ENCODE measurements at places on chromosomes 1 and 21.
A peak's percentile ranks its signal among the peaks of the same experiment; 100 is the strongest.

GRCh38 chr1:167679714-167680113 lies 42.1 kb upstream of the MPZL1 start:
- no peak for DNase-seq

- DNase-seq = no peak
Measured at GRCh38 chr1:39406533-39407450, 84.6 kb upstream of the BMP8A start.

DNA sequence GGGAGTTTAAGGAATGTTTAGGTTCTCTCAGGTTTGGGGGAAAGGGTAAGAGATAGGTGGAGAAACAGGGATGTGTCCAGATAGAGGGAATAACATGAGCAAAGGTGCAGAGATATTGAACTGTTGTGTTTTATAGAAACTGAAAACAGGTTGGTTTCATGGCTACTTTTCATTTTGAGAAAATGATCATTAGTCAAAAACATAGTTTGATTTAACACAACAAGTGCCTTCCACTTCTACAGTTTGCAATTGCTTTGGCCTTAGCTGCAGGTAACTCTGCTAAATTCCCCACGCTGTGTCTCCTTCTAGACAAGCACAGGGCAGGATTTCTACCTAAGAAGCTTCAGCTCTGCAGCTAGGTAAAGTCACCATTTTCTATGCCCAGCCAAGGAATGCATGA lies 124.9 kb downstream of the RGS2 start:
- DNase-seq = no peak

DNA sequence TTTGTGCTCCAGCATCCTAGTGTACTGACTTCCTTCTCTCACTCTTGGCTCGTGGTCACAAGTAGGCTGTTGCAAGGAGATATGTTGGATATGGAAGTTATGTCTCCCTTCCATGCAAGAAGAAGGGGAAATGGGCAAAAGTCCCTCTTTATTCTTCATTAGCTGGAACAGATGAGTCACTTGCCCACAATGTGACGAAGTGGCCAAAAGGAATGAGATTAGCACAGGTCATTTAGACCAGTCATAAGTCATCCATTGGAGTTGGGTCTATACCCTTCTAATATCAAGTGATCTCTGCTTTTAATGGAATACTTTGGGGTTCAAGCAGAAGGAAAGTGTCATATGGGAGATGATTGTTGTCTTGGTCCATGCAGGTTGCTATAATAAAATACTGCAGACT lies 91.2 kb upstream of the NGF start:
- no peak for DNase-seq

GRCh38 chr1:210779269-210779668 lies 354.7 kb downstream of the KCNH1 start:
- DNase-seq = no peak

- no peak for DNase-seq
Measured at GRCh38 chr21:16124378-16125138, 394.8 kb downstream of the USP25 start.

DNA sequence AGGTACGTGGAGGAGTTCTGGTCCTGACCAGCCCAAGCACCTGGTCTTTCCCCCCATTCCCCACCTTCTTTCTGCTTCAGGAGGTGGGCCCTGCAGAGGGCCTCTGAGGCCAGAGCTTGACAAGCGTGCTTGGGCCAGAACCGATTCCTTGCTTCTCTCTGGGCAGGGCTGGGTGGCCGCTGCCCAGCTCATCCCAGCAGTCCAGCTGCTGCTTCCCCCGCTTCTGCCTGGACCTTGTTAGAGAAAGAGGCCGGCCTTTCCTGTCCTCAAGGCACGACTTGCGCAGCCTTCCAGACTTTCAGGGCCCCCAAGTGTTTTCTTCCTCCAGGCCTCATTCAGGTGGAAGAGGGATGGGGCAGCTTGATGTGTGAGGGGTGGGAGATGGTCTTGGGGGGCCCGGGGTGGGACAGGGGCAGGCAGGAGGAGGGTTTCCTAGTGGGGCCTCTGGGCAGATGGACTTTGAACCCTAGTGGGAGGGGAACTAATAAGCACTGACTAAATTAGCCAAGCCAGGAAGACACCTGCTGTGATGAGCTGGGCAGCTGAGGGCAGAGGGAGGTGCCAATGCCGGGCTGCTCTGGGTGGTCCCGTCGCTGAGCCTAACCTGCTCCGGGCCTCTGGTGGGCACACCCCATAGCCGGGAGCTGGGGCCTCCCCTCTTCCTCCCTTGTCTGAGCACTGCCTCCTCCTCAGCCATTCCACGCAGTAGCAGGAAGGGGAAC lies 36.5 kb downstream of the ARHGEF10L start:
- no peak for DNase-seq

GRCh38 chr1:117565745-117566455 lies 39.9 kb upstream of the TENT5C start:
- DNase-seq = peak; percentile 4

- no peak for DNase-seq
Measured at GRCh38 chr1:221812905-221813597, 71.2 kb upstream of the DUSP10 start.

- no peak for DNase-seq
Measured at GRCh38 chr1:89311757-89312156, 39.1 kb upstream of the GBP5 start.

DNA sequence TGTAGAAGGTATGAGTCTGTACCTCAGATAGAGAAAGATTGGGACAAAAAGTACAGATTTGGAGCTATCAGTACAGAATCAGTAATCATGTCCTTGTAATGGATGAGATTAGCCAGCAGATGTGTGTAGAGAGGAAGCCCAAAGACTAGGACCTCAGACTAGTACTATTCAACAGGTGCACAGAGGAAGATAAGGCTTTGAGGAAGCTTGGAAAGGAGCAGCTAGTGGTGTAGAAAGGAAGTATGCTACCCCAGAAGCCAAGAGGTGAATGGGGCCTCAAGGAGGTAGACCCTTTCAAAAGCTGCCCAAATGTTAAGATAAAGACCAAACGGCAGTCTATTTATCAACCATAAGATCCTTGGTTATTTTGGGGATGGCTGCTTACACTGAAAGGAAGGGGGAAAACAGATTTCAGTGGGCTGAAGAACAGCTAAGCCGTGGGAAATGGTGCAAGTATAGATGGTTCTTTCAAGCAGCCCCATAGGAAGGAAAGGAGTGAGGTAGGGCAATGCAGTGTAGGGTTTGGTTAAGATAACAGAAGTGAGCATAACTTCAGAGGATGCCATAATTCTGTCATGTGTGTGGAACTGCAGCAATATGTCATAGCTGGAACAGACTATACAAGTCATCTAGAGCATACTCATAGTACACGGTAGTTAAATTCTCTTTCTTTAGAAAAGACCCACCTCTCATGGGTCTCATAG lies 221.7 kb downstream of the HHIPL2 start:
- no peak for DNase-seq

GRCh38 chr1:55049271-55049913 lies 10.0 kb downstream of the PCSK9 start:
- no peak for DNase-seq

GRCh38 chr1:96306809-96307560 lies 414.6 kb upstream of the PTBP2 start:
- DNase-seq = no peak

DNA sequence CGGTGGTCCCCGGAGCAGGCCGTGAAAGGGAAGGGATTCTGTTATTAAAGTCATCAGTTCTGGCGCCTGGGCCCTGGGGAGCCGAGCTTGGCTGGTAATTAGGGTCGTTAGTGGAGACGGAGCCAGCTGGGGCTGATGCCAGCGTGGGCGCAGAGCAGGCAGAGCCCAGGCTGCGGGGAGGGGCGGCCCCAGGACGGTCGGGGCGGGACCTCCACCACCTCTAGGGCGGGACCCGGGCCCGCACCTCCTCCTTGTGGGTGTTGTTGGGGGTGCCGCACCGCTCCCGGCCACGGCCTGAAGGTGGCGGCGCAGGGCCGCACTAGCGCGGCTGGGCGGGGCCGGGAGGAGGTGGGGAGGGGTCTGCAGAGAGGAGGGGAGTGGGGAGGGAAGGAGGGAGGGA lies 470.6 kb downstream of the PTPRU start:
- DNase-seq = peak; percentile 97

GRCh38 chr1:205632669-205633169 lies 908 bp upstream of the ELK4 start:
- DNase-seq = no peak

- DNase-seq = no peak
Measured at GRCh38 chr1:53766831-53767405, 28.0 kb upstream of the GLIS1 start.

DNA sequence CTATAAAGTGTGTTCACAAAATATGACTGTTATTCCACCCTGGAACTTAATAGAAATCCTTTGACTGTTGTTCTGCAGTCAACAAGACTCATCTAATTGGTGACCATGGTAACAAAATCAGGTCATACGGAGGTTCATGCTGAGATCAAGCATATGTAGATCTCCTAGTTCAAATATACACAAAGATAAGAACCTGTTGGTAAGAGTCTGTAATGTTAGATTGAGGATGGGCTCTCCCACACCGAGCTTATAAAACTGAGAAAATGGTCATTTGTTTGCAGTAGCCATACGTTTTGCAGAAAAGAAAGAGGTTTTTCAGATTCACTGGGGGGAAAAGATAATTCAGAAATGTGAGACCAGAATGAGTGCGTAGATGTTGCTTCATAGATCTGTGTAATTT lies 468.1 kb downstream of the RPS6KC1 start:
- no peak for DNase-seq

GRCh38 chr1:179253286-179253972 lies 24.0 kb upstream of the ABL2 start:
- no peak for DNase-seq

- peak; percentile 41 for DNase-seq
Measured at GRCh38 chr1:196598942-196599748, 9.1 kb downstream of the KCNT2 start.

GRCh38 chr21:44260066-44260465 lies 1.6 kb downstream of the DNMT3L start:
- DNase-seq = no peak

- DNase-seq = no peak
Measured at GRCh38 chr21:34956416-34957316, 92.4 kb downstream of the RUNX1 start.

- no peak for DNase-seq
Measured at GRCh38 chr1:40641601-40642242, 23.8 kb downstream of the RIMS3 start.

GRCh38 chr1:35488336-35488735 lies 68.9 kb downstream of the KIAA0319L start:
- no peak for DNase-seq

GRCh38 chr1:215744419-215744818 lies 177.3 kb downstream of the KCTD3 start:
- DNase-seq = no peak

- no peak for DNase-seq
Measured at GRCh38 chr1:95396557-95396956, 162.5 kb downstream of the RWDD3 start.

DNA sequence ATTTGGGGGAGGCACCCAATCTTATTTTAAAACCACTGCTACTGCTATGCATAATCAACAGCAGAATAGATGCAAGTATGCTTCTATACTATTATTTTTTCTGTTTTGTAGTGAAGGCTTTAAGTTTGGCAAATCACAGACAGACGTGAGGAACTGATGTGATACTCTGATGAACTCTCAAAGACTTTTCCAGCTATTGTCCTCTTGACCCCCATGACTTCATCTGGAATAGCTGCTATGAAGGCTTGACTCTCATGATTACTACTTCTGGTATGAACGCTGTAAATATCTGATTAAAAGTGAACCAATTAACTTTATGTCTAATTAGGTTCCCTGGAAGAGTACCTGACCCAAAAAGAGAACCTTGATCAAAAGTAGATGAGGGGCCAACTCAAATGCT lies 49.1 kb downstream of the EYA3 start:
- no peak for DNase-seq

- no peak for DNase-seq
Measured at GRCh38 chr21:35438643-35439404, 389.7 kb upstream of the RUNX1 start.

- no peak for DNase-seq
Measured at GRCh38 chr1:109262231-109263055, 13.1 kb downstream of the CELSR2 start.

DNA sequence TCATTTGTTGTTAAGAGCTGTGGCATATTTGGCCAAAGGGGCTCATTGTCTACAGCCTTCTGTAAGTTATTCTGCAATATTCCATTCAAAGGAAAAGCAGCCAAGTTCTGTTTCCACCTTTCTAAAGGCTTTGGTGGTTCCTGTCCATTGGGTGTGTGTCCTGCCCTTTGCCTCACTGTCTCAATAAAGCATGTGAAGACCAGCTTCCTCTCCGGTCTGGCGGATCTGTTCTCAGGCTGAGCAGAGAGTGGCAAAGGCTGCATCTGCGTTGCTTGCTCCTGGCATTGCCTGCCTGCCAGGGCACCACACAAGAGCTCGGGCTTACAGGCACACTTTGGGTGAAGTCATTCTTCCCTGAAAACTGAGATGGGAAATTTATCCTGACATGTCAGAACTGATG lies 34.9 kb downstream of the ST6GALNAC3 start:
- no peak for DNase-seq

- peak; percentile 95 for DNase-seq
Measured at GRCh38 chr1:151281225-151281968, 702 bp upstream of the ZNF687 start.

DNA sequence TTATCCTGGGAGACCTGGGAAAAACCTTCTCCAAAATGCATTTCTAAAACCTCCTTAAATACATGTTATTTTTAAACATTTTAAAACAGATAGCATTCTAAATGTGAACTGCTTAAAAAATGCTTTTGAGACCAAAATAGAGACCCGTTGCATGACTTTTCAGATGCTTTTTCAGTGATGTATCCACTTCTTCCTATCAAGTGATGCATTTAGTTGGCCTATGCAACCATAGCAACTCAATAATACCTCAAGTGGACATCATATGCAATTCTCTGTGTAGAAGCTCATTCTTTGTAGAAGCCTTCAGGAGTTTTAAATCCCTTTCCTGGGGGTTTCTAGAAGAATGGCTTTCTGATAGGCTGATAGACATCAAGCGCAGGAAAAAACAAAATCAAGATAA lies 94.5 kb upstream of the RAVER2 start:
- DNase-seq = no peak

DNA sequence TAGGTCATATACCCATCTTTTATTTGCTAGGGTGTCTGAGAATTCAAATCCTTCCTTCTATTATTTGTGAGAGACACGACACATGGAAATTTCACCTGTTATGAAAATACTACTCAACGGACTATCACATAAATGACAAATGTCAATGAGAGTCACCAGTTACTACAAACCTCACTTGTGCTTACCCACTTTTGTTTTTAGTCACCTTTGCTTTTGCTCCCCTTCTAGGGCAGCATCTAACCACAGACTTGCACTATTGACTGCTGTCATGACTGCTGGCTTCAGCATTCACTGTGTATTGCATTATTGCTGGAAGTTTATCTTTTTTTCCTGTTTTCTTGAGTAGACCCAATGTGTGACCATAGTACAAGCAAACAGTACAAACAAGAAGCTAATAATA lies 1048.0 kb downstream of the PLA2G4A start:
- DNase-seq = no peak

GRCh38 chr1:204180133-204180532 lies 14.0 kb upstream of the REN start:
- no peak for DNase-seq

- DNase-seq = no peak
Measured at GRCh38 chr21:40623528-40623927, 223.4 kb downstream of the DSCAM start.

Data from D341Med (cell line).